Right kidney (tissue), 9 donors: ENCODE measurements at places on chromosomes 5 and 9.
A peak's percentile ranks its signal among the peaks of the same experiment; 100 is the strongest.

DNA sequence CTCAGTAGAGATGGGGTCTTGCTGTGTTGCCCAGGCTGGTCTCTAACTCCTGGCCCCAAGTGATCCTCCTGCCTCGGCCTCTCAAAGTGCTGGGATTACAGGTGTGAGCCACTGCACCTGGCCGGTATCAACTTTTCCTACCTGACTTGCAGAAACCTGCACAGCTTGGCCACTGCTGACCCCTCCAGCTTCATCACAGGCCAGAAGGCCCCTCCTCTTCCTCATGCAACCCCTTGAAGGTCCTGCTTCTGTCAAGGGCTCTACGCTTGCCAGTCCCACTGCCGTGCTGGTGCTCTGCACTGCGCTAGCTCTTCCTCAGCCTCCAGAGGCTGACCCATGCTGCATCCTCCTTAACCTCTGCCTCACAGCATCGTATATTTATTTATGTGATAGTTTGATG lies 32.5 kb upstream of the RNU6ATAC start:
- no peak for DNase-seq

GRCh38 chr5:423626-424261 lies 19.2 kb upstream of the EXOC3 start:
- DNase-seq = no peak

GRCh38 chr5:127421471-127421870 lies 96.0 kb upstream of the PRRC1 start:
- no peak for DNase-seq

- DNase-seq = no peak
These were observed 23.6 kb upstream of the FIBCD1 start for GRCh38 chr9:130962418-130963316.

DNA sequence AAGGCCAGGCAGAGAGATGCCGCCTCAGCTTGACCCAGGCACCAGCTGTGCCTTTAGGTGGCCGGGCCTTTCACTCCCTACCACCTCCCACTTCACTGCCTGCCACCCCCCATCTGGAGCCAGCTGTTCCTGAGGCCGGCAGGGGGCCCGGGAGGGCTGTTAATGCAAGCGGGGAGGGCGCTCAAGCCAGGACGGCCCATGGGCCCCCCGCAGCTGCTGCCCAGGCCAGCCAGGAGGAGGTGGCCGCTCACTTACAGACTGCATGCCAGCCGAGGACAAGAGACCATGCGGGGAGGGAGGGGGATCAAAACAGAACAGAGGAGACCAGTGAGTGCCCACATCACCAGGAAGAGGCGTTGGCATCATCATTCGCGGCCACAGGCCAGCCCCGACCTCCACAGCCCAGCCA lies 4.5 kb downstream of the ABCA2 start:
- DNase-seq = no peak

DNA sequence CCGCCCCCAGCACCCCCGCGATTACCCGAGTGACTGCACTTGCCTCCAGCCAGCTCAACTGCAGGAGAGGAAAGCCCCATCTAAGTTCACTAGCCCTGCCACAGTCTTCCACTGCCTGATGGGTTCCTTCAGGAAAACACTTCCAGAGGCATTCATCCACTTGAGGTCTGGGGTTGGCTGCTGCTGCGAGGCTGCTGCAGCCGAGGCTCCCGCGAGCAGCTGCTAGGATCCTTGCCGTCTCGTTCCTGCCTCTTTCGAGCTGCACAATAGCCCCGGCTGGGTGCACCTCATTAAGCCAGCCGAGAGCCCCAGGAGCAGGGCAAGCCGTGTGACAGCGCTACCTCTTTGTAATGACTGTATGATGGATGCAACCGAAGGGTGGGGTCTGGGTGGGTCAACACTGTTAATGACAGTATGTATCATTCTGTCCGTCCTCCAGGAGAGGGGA lies 24.2 kb upstream of the ELAVL2 start:
- DNase-seq = peak; percentile 58

GRCh38 chr5:3875144-3875543 lies 279.5 kb downstream of the IRX1 start:
- no peak for DNase-seq

- no peak for DNase-seq
These were observed 253.9 kb upstream of the PCSK5 start for GRCh38 chr9:75636427-75637045.

DNA sequence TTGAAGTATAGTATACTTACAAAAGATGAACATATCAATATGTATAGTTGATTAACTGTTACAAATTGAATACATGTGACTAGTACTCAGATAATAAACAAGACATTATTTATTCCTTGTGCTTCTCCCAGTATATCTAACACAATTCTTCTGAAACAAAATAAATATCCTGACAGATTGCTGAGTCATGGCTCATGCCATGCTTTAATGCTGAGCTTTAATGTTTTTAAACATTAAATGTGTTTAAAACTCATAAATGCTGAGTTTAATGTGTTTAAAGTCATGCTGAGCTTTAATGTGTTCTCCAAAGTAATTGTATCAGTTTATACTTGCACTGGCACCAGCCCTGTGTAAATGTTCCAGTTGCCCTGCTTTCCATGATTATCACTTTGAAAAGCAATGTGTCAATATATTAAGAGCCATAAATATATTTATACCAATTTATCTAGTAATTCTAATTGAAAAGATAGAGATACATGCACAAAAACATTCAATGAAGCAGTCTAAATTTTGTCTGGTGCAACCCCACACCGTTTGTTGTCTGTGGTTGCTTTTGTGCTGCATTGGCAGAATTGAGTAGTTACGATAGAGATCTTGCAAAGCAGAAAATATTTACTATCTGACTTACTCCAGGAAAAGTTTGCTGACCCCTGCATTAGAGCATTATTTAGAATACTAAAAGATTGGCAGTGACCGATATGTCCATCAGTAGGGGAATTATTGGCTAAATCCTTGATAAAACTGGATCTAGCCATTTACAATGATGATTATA lies 15.7 kb downstream of the KIAA1958 start:
- no peak for DNase-seq

- DNase-seq = no peak
These were observed 125.8 kb downstream of the MED10 start for GRCh38 chr5:6252581-6252980.

GRCh38 chr5:74875994-74876791 lies 10.0 kb upstream of the FAM169A start:
- peak; percentile 8 for DNase-seq

GRCh38 chr9:133238851-133239532 lies 29.9 kb upstream of the OBP2B start:
- DNase-seq = peak; percentile 79

- DNase-seq = no peak
These were observed 152.2 kb downstream of the SYK start for GRCh38 chr9:90953805-90954204.

DNA sequence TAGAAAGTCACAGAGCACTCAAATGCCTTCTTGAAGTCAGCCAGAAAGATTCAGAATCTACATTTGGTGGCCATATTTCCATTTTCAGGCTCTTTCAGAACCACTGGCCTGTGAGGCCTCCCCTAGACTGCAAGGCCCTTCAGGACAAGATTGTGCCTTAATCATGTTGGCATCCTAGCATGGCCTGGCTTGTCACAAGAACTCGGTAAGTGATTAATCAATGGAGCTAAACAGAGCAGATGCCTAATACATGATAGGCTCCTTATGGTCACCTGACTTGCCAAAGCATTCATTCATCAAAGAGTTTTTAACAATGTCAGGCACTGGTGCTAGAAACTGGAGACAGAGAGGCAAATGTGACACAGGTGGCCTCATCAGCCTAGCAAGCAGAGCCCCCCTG lies 70.3 kb downstream of the PGM5 start:
- no peak for DNase-seq

GRCh38 chr5:134143944-134144941 lies 29.8 kb downstream of the TCF7 start:
- DNase-seq = no peak

DNA sequence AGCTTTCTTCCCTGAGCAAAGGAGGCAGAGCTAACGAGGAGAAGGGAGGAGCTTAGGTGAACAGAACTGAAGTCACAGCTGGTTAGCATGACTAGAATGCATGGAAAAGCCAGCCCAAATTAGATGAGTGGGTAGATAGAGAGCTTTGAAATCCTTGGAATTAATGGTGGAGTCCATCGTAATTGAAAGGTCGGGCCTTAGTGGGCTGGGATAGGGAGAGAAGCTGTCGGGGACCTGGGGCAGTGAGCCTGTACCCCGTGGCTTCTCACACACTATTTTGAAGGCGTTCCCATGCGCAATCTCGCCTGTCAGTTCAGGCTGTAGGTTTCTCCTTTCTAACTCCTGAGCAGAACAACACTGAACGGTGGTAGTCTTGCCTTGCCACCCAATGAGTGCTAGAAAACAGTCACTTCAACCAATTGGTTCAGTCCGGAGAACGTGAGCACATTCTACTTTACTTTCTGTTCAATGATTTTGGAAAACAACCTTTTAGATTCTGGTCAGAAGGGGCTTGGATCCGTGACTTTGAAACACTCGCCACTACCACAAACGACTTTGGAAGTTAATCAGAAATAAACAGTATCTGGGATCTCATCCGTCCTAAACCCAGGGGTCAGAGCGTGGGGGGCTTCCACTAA lies 655 bp upstream of the RAI14 start:
- peak; percentile 85 for DNase-seq
